ENCODE measurements at places on chromosomes 1 and 21.

DNA sequence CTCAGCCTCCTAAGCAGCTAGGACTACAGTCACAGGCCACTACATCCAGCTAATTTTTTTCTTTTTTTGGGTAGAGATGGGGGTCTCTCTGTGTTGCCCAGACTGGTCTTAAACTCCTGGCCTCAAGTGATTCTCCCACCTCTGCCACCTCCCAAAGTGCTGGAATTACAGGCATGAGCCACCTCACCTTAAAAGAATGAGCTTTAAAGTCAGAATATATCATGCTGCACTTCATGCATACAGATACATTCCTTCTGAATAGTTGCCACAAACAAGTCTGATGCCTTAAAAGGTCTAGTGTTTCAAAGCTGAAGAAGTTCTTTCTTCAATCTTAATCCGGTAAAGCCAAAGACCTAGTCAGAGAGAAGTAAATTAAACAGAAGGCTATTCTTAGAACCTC, 23.8 kb upstream of the CPLANE2 start:
- DNase-seq: no peak

- DNase-seq: no peak
These were observed 28.1 kb downstream of the TMEM50B start for GRCh38 chr21:33451634-33452071.

GRCh38 chr1:198168227-198168626, 11.4 kb downstream of the NEK7 start:
- no peak for DNase-seq

DNA sequence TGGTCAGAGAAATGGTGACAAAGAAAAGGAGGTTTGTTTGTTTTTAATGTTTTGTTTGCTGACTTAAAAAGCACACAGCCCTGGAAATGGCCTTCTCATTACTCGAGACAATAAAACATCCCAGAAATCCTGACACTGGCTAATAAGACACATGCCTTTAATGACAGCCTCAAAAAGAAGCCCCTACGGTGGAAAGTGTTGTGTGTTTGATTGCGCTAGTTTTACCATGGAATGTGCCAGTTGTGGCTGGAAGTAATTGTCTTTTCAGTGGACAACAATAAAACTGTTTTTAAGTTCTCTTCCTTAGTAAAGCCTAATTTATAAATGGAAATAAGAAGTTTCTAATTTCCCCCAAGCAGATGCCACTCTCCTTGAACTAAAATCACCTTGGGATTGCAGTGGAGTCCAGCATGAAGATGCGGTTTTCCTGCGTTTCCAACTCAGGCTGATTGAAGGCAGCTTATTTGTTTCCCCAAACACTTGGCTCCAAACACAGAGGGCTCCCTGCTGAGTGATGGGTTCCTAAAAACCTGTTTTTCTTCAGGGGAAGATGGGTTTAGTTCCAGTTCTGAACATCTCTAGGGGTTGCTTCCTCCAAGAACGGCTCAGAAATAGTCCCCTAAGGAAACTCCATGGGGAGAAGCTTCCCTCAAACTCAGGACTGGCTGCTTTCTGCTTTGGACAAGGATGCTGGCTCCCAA, 54.3 kb downstream of the CD247 start:
- DNase-seq: no peak

- DNase-seq: peak; percentile 45
These were observed at the start of gene VANGL1 for GRCh38 chr1:115641762-115642167. Gene VANGL1 (plus strand): TSS chr1:115641970. CDS start chr1:115651414, 9,444 bp downstream.

DNA sequence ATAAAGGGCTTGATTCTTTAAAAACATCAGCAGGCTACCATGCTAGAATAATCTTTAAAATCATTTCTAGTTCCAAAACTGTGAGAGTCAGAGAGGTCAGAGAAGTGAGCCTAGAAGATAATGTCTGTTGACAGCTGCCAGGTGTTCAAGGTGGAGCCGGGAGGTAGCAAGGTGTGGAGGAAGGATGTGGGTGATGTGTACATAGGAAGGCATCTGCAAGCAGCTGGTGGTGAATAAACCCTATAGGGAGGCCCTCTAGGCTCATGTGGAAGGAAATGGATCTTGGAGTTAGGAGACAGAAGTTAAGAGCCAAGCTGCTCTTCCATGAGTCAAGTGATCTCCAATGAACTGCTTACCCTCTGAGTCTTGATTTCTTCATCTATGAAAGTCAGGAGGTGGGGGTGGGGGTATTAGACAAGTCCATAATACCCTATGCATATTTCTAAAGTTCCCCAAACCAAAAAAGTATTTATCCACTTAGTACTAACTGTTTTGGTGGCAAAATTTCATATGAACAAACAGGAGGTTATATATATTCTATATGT, 266.3 kb downstream of the RHOU start:
- DNase-seq: no peak

DNA sequence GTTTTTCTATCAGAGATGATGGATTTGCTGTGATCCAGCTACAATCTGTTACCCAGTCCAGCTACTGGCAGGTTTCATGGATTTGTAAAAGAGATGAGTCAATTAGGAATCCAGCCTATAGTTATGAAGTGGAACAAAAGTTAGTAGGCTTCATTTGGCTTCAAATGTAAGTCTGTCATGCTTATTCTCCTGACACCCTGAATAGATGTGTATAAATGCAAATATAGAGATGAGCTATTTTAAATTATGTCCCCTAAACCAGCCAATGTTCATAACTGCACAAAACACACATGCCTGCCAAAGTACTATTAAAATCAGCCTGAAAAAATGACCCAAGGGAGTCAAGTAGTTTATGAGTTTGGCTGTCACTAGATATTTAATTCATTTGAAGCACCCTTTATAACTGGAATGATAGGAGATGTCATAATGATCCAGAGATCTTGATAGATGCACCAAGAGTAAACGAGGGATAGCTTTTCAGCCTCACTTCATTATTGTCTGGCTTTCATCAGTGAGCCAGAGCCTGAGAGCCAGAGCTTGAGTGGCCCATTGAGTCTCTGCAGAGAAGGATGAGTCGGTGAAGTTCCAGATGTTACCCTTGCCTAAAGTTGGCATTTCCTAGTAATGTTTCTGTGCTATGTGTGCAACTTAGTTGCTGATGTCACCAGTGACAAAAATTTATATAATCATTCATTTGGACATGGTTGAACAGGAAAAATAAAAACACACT, 11.8 kb upstream of the NTMT2 start:
- no peak for DNase-seq

DNA sequence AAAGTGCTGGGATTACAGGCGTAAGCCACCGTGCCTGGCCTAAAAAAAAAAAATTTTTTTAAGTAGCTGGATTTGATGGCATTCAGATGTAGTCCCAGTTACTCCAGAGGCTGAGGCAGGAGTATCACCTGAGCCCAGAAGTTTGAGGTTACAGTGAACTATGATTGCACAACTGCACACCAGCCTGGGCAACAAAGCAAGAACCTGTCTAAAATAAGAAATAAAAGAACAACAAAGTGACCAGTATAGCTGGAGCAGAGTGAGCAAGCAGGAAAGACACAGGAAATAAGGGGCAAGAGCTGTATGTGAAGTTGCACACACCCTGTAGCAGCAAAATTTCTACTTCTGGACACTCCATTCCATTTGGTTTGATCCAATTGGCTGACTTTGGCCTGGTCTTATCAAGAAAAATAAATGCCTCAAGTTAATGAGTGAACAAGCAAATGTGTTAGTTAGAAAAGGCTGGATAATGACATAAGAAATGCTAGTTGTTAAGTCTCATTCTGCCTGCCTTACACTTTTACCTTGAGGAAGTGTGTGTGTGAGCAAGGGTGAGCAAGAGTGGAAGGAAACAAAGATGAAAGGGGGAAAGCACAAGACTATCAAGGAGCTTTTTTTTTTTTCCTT, 7.9 kb downstream of the ATP5IF1 start:
- DNase-seq: no peak

- no peak for DNase-seq
These were observed 428.9 kb upstream of the C1orf87 start for GRCh38 chr1:60502506-60502905.

GRCh38 chr1:12155328-12155727, 11.5 kb upstream of the TNFRSF1B start:
- no peak for DNase-seq

DNA sequence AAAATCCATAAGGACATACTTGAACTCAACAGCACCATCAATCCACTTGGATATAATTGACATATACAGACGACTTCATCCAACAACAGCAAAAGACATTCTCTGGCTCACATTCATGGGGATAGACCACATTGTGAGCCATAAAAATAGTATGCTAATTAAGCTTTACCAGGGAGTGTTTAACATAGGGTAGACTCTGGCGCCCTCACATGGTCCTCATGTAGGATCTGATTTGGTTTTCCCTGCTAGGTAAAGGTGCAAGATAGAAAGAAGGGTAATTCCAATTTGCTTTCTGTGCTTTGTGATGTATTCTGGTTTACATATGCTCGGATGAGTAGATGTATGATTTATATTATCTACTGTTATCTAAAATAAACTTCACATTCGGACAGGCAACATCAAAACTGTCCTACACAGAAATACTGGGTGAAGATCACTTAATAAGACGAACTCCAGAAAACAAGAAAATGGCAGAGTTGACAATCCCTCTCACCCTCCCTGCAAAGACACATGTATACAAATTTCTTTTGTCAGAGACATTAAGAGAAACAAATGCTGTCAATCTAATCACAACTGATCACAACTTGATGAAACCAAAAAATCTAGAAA, 27.7 kb downstream of the CR1L start:
- peak; percentile 48 for DNase-seq
